Activated CD4-positive, alpha-beta memory T cell treated with anti-CD3 and anti-CD28 coated beads, Interleukin-2, amount 10 ng/mL, durations not matched to agents 7 days and 5 days (primary cell): ENCODE measurements at places on chromosomes 5 and 9.

GRCh38 chr9:125810161-125810560 is 63.0 kb downstream of the PBX3 start:
- no peak for DNase-seq

GRCh38 chr5:89470658-89471057 is 587.7 kb upstream of the MEF2C start:
- no peak for DNase-seq

- DNase-seq = peak; percentile 41
Observed at GRCh38 chr5:138466900-138467710, 1.8 kb downstream of the EGR1 start.

DNA sequence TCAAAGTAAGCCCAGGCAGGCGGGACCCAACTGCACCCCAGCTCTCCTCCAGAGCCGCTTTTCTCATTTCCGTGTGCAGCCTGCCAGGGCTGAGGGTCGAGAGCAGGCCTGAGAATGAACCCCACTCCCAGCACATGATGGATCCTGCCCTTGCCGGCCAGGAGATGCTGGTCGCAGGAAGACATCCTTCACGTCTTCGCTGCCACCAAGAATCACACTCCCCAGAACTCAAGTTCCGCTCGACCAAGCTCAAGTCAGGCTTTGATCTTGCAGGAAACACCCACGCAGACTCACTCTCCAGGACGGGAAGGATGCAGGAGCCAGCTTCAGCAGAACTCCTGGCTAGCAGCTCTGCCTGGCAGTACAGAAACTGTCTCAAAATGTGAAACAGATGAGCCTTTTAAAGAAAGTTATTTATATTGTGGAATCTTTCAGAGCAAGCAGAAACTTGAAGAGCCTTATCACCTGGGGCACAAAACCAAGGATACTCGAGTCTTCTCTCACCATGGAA is 102.4 kb downstream of the ROR2 start:
- no peak for DNase-seq

DNA sequence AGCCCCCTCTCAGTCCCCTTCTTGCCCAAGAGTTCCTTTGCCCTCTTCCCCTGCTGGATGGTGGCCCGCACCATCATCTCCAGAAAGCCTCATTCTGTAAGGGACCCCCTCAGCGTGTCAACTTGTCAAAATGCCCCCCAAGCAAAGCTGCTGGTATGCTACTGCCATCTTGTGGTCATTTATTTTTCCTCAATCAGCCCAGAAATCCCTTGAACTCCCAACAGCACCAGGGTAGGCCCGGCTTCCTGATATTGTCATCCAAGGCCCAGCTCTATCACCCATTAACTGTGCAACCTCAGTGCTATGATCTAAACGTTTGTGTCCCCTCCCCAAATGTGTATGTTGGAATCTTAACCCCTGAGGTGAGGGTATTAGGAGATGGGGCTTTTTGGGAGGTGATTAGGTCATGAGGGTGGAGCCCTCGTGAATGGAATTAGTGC is 53.2 kb upstream of the FBXW11 start:
- no peak for DNase-seq

DNA sequence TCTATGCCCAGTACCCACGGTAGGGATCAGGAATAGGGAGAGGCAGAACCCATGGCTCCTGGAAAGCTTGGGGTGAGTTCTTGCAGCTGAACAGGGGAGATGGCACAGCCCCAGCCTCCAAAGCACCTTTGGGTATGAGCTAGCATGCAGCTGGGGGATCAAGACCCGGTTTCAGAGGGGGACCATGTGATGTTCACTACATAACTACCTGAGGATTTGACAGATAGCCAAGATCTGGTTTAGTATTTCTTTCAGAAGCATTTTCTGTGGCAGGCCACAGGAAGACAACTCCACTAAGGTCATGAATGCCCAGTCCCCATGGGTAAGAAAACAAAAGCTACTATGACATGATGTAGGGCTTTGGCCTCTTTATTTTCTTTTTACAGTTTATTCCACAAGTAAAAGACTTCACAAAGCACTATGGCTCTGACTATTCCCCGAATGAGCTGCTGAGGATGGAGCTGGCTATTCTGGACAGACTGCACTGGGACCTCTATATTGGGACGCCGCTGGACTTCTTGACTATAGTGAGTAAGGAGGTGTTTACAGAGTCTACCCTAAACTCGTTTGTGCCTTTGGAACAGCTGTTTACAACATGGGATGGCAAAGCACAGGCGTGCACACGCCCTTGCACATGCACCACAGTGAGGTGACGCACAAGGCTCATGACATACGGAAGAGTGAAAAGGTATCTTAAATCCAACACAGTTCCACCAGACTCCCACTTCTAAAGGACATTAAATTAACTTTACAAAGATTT is 3.4 kb downstream of the CCNI2 start:
- no peak for DNase-seq

GRCh38 chr5:175798626-175799025 is 72.8 kb upstream of the CPLX2 start:
- no peak for DNase-seq

DNA sequence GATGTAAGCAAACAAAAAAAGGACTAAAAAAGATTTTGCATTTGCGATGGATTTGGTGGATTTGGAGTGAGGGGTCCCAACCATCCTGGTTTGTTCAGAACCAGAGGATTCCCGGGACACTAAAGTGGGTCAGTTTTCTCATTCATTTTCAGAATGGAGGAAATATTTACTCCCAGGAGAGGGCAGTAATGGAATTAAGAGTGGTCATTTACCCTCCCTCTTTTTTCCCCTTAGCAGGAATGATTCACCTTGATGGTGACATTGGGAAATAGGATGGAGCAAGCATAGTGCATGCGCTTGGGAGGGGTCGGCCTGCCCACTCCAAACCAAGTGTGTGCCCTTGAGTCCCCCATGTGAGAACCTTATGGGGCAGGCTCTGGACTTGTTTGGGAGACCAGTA is 164.2 kb upstream of the PUM3 start:
- DNase-seq = no peak

GRCh38 chr5:6700074-6700684 is 13.1 kb upstream of the TENT4A start:
- no peak for DNase-seq

DNA sequence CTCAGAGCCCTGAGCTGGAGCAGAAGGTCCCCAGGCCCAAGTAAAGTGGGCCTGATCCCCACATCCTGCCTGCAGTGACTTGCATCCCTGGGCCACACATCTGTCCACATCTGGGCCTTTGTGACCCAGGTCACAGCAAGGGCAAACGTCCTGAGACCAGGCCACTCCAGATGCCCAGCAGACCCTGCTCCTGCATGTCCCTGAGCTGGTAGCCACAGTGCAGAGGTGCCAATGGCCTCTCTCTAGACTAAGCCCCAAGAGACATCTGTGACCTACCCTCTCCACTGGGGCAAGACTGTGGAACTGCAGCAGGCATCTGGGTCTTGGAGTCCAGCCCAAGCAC is 2.5 kb downstream of the FLT4 start:
- DNase-seq = no peak
